ENCODE measurements at places on chromosomes 12 and 14.

- DNase-seq = no peak
These were observed 5.6 kb downstream of the SYNE3 start for GRCh38 chr14:95510804-95511203.

DNA sequence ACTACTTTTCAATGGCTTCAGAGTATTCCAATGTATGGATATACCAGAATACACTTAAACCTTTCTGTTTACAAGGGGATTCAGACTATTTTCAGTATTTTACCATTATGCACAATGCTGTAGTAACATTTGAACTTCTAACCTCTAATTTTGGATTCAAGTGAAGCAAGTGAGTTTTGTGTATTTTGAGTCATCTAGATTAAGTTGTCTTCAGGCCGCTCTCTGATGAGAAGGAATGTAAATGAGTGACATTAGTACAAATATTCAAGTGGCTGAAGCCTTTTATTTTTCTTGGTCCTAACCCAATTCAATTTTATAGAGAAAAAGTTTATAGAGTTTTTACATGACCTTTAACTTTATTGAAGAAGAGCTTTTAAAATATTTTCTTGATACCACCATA, 125.6 kb downstream of the PDE3A start:
- no peak for DNase-seq

GRCh38 chr12:23726646-23727045, 222.8 kb downstream of the SOX5 start:
- no peak for DNase-seq

DNA sequence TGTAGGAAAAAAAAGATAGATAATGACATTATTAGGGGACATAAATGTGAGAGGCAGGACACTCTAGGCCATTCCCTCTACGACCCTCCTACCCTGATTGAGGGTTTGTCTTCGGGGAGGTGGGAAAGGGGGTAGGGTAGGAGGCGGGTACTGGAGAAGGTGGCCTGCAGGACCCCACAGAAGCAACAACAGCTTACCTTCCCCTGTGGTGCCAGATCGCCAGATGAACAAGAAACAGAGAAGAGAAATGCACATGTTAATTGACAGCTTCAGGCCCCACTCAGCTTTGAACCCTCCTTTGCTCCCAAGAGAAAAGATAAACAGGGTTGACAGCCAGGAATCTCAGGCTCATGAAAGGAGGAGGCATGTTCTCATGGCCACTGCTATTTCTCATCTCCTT, 4.8 kb downstream of the PHB2 start:
- no peak for DNase-seq

DNA sequence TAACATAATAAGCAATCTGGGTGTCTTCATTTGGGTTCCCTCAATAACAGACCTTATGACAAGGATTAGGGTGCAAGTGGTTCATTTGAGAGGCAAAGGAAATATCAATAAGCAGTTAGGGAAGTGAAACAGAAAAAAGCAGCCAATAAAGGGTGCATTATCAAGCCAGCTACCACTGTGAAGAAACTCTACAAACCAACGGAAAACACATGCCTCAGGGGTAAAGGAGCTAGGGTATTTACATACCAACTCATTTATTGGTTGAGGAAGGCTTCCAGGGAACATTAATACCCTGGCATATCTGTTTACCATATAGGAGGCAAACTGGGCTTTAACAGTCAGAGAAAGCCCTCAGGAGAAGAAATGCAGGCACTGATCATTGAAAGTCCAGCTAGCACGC, 22.7 kb upstream of the IFNG-AS1 start:
- no peak for DNase-seq

DNA sequence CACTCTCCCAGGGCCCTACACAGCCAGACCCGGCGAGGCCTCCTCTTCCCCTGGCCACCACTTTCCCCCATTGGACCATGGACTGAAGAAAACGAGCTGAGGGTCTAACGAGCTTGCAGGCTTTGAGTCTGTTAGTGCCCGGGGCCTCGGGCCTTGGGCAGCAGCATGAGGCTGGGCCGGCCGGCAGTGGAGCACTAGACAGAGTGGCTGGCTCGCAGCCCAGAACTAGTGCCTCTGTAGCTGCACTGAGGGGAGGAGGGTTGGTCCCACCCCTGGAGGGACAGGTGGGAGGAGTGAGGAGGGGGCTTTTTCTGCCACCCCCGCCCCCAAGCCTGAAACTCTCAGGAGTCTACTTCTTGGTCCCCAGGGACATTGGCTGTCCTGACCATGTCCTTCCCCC, 38.7 kb downstream of the SLC6A12 start:
- no peak for DNase-seq

DNA sequence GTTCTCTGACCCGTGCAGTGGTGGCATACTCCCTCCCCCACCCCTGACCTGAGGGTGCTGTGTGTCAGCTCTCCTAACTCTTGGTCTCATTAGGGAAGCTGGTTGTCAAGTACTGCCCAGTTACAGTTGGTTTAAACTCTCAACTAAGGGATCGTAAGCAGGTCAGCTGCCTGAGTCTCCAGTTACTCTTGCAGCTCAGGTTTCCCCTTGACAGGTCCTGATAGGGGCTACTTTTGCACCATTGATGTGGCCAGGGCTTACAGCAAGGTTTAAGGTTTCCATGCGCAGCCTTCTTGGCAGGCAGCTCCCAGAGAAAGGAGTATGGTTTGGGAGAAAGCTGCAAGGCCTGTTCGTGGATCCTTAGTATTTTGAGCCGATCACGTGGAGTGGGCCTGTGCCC, 74.5 kb downstream of the ETV6 start:
- no peak for DNase-seq

DNA sequence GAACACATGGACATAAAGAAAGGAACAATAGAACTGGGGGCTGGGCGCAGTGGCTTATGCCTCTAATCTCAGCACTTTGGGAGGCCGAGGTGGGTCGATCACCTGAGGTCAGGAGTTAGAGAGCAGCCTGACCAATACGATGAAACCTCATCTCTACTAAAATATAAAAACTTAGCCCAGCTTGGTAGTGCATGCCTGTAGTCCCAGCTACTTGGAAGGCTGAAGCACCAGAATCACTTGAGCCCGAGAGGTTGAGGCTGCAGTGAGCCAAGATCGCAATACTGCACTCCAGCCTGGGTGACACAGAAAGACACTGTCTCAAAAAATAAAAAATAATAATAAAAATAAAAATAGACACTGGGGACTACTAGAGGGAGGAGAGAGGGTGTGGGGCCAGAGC, 154.5 kb downstream of the SEC23A start:
- DNase-seq = no peak

- DNase-seq = no peak
These were observed 40.9 kb upstream of the MBIP start for GRCh38 chr14:36361210-36361853.

DNA sequence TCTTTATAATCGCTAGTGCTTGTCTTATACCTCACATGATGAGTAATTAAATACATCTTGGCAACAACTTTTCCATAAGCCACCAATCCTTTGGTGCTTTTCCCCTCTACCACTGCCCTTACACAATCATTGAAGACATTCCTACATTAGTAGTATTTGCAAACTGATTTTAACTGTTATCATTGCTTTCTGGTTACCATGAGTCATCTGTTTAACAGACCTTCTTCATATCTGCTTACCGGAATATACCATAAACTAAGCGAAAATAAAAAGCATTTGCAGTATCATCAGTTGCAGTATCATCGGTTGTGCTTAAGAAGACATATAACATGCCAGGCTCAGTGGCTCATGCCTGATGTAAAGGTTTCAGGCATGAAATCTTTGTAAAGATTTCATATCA, 54.8 kb upstream of the PLEKHA5 start:
- DNase-seq = no peak

- DNase-seq = no peak
These were observed 173.4 kb upstream of the ATP2B1 start for GRCh38 chr12:89882050-89882449.

- DNase-seq = no peak
These were observed 24.6 kb upstream of the ITPR2 start for GRCh38 chr12:26857465-26858176.

- no peak for DNase-seq
These were observed 202.1 kb downstream of the NOVA1 start for GRCh38 chr14:26395726-26396125.

DNA sequence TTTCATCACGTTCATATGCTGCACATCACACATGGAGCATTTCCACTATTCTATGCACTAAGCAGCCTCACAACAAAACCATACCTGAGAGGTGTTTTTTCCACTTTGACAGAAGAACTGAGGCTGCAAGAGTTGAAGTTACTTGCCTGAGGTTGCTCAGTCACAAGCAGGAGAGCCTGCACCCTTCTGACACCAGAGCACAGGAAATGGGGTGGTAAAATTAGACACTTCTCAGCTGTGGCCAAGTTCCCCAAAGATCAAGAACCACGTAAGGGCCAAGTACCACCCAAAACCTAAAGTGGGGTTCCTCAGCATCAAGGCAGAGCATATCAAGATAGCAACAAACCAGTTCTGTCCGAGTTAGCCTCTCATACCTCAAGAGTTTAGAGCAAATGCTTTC, 185.8 kb downstream of the CAPZA3 start:
- DNase-seq = no peak

DNA sequence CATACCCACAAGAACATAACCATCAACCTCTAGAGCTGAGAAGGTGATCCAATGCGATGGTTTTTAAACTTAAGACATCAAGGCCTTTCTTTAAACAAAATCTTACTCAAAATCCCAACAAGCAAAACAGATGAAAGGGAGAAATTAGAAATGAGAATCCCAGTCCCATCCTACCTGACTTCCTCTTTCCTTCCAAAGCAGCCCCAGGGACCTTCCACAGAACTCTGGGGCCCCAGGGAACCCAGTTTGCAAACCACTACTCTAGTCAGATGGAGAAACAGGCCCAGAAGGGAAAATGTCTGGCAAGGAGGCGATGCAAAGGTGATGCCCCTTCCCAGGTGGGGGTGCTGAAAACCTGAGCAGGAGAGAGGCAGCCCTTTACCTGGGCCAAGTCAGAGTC, 29.0 kb upstream of the CMKLR1 start:
- DNase-seq = no peak

Data from activated naive CD4-positive, alpha-beta T cell treated with anti-CD3 and anti-CD28 coated beads, Interleukin-2, amount 50 U/mL, for 16 hours (primary cell).